ENCODE measurements at places on chromosomes 2 and 18. TPM values are rescaled to one million over a fixed set of nuclear protein-coding genes. Genes with fewer than 3 reads are reported as not detected.

TUBA3E gene
- total RNA-seq, result not detected

GRCh38 chr18:79680100-79680879 is 687 bp downstream of the CTDP1 start:
- DNase-seq, result peak; percentile 71

DNA sequence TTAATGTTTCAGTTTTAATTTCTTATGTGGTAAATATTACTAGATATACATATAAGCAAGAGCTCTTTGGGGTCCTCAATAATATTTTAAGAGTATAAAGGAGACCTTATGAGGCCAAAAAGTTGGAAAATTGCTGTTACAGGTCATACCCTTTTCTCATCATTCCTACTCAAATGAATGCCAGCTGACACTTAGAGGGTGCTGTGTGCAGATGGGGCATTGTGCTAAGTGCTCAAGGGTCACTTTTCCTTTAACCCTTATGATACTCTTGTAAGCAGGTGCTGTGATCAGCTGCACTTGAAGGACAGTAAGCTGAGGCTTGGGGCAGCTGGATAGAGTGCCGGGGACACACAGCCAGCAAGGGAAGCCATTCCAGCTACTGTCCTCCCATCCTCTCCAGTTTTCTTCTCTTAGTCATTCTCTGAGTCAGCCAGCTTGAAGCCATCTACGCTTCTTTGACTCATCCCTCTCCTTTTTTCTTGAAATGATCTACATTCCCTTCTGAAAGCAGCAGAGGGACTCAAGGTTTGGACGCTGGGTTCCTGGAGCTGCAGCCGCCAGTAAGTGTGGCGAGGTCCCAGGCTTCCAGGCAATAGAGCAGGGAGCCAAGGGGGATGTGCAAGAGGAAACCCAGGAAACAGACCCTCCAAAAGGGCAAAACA is 42.0 kb upstream of the CREB1 start:
- peak; percentile 77 for DNase-seq

DNA sequence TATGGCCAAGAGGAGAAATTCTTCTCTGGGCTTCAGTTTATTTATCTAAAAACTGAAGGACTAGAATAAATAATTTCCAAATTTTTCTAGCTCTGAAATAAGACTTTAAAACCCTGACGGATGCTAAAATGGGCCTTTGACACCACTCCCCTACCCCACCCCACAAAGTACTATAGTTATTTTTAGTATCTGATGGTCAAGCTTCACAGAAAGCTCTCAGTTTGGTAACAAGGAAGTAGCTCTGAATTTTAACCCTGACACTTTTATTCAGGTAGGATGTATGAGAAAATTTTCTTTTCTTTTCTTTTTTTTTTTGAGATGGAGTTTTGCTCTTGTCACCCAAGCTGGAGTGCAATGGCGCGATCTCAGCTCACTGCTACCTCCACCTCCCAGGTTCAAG is 2.4 kb downstream of the RBKS start:
- DNase-seq, result no peak
